MCF 10A (cell line): ENCODE measurements at places on chromosomes 3 and 15.

GRCh38 chr3:173411375-173411973, 13.9 kb downstream of the NLGN1 start:
- H3K4me1 ChIP-seq = no peaks in the 10 kb centered on the region
- no peaks in the 10 kb centered on the region for H3K36me3 ChIP-seq
- H3K4me3 ChIP-seq = no peak overlapping the region
- peaks cover 76% of the 10 kb centered on the region for H3K27me3 ChIP-seq
- peak; percentile 52 for DNase-seq

DNA sequence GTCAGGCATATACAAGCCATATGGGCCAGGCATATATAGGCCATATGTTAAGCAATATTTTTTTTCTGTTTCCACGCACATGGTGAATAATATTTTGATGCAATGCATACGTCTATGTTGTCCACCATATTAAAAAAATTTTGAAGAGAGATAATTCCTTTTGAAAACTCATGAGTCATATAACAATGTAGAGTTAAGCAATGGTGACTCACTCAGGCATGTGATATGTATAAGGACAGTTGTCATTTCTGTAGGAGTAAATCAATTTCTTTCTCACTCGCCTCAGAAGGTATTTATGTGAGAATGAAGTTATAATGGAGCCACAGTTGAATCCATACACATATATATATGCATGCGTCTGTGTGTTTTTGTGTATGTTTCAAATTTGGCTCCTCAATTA, 272.6 kb downstream of the EPHA3 start:
- H3K4me1 ChIP-seq = peaks cover 6% of the 10 kb centered on the region
- no peaks in the 10 kb centered on the region for H3K27me3 ChIP-seq

GRCh38 chr3:12040902-12041301, 36.7 kb downstream of the SYN2 start:
- H3K4me3 ChIP-seq = no peak overlapping the region
- H3K4me1 ChIP-seq = no peaks in the 10 kb centered on the region
- no peak overlapping the region for H3K27ac ChIP-seq
- H3K36me3 ChIP-seq = no peaks in the 10 kb centered on the region
- no peaks in the 10 kb centered on the region for H3K27me3 ChIP-seq
- DNase-seq = no peak

DNA sequence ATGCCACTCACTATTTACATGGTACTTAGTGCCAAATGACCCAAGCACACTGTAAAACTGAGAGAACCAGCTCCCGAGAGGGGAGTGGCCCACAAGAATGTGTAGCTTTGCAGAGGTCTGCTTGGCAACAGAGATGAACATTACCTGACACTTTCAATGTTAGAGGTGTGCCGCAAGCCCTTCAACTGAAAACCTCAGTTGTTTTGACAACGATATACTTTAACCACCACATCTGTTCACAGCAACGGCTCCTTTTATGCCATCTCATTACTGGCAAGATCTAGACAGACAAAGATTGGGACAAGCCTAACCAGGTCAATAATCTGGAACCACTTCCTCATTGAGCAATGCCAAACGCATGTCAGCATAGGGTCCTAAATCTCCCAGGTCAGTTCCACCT, 23.7 kb downstream of the NEK10 start:
- H3K4me3 ChIP-seq = no peak overlapping the region
- H3K4me1 ChIP-seq = peaks cover 4% of the 10 kb centered on the region
- H3K27me3 ChIP-seq = no peaks in the 10 kb centered on the region
- H3K27ac ChIP-seq = no peak overlapping the region

GRCh38 chr15:36024031-36024688, 478.2 kb upstream of the DPH6 start:
- H3K36me3 ChIP-seq = no peaks in the 10 kb centered on the region
- no peaks in the 10 kb centered on the region for H3K27me3 ChIP-seq
- no peak overlapping the region for H3K4me3 ChIP-seq
- DNase-seq = no peak

GRCh38 chr3:126696701-126697267, 7.3 kb upstream of the CHCHD6 start:
- no peak overlapping the region for H3K4me3 ChIP-seq
- H3K27me3 ChIP-seq = peaks cover 51% of the 10 kb centered on the region
- no peaks in the 10 kb centered on the region for H3K36me3 ChIP-seq
- H3K27ac ChIP-seq = no peak overlapping the region

DNA sequence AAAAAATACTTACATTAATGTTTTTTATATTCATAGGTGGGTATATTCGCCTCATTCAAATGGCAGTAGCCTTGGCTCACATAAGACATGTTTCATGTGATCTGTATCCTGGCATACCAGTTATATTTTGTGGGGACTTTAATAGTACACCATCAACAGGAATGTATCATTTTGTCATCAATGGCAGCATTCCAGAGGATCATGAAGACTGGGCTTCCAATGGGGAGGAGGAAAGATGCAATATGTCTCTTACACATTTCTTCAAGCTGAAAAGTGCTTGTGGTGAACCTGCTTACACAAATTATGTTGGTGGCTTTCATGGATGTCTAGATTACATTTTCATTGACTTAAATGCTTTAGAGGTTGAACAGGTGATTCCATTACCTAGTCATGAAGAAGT, 3.5 kb downstream of the PDE12 start:
- no peak overlapping the region for H3K27ac ChIP-seq
- peak overlapping the region; percentile 25 for H3K4me3 ChIP-seq
- no peaks in the 10 kb centered on the region for H3K27me3 ChIP-seq
- H3K36me3 ChIP-seq = peaks cover 54% of the 10 kb centered on the region
- peaks cover 12% of the 10 kb centered on the region for H3K4me1 ChIP-seq
- DNase-seq = peak; percentile 40

DNA sequence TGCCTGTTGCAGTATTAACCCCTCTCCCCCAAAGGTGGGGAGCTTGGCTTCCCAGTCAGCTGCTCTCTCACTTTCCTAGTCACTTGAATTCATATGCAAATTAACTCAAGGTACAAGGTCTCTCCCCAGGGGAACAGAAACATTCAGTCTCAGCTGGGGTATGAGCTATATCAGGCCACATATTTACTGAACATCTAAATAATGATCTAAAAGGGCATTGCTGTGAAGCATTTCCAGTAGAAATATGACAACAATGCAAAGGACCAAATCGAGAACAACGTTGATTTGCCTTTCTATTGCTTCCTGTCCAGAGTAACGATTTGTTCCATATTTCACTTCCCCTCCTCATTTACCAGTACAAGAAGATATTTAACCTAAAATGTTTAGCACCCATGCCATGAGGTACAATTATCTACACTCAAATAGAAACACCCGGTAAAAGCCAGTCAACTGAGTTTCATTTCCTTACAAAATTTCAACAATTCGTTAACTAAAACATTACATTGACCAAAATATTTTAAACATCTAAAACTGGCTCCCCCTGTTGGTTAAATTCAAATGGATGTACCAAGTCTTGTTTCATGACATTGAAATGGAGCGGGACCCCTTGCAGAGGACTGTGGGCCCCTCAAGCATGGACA, 36.5 kb upstream of the KLHL6 start:
- H3K4me1 ChIP-seq = no peaks in the 10 kb centered on the region
- DNase-seq = no peak
- H3K36me3 ChIP-seq = no peaks in the 10 kb centered on the region
- H3K27me3 ChIP-seq = no peaks in the 10 kb centered on the region

- H3K36me3 ChIP-seq = no peaks in the 10 kb centered on the region
- DNase-seq = no peak
- H3K4me3 ChIP-seq = no peak overlapping the region
- H3K27me3 ChIP-seq = no peaks in the 10 kb centered on the region
- H3K27ac ChIP-seq = no peak overlapping the region
- no peaks in the 10 kb centered on the region for H3K4me1 ChIP-seq
Observed at GRCh38 chr3:144033863-144034262, 62.2 kb downstream of the DIPK2A start.

DNA sequence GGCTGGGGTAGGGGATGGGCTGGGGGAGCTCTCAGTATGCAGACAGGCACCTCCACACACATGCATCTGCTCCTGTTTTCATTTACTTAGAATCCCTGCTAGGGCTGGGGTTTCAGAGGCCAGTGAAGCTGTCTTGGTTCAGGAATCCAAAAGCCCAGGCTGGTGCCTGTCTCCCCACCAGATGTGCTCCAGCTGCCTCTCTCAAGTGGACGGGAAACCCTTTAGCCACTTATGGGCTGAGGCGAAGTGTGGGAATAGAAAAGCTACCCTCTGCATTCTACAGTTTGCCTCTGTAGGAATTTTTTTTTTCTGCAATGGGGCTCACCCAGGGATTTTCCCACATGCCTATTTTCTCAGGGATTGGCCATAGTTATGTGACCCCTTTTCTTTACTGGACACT, 72.5 kb downstream of the ATP2B2 start:
- no peak for DNase-seq
- H3K27me3 ChIP-seq = peaks cover 20% of the 10 kb centered on the region
- H3K4me1 ChIP-seq = no peaks in the 10 kb centered on the region
- no peak overlapping the region for H3K27ac ChIP-seq

DNA sequence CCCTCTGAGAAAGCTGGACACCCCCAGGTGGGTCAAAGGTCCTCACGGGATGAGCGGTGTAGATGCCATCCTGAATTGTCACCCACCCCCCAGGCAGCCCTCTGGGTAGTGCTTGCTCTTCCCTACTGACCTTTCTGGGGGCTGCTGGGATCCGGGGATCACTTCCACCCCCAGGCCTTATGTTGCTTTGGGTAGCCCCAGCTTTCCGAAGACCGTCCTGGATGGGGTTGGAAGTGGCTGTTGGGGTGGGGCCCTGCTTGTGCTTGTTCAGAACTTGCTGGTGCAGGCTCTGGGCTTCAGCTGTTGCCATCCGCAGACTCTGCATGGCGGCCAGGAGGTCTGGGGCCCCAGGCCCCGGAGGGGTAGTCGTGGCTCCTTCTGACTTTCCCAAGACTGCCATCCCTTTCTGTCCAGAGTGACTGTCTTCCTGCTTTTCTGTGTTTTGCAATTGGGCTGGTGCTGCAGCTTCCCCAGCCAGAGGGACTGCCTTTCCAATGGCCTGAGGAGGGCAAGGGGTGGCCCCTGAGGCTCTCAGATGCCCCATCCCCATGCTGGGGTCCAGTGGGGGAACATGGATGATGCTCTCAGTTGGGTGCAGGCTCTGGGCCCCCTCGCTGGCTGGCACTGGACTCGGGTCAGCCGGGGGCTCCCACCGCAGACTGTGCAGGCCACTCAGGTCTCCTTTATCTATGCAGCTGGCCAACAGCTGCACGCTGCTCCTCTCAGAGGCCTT, 6.3 kb downstream of the XIRP1 start:
- H3K36me3 ChIP-seq = peaks cover 5% of the 10 kb centered on the region
- H3K4me1 ChIP-seq = peaks cover 11% of the 10 kb centered on the region
- DNase-seq = no peak
- no peak overlapping the region for H3K4me3 ChIP-seq

DNA sequence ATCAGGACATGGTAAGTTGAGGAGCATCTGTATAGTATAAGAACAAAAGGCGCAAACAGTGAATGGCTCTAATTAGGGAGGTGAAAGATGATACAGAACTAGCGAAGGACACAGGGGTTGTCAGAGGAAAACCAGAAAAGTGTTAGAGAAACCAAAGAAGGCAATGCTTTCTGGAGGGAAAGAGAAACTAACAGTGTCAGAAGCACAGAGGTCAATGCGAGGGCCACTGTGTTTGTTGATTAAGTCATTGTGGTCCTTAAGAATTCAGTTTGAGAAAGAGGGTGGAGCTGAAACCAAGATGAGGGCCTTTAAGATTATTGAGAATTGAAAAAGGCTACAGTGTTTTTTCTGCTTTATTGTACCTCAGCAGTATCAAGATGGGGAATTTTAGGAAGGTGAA, 28.8 kb downstream of the ATG7 start:
- H3K4me1 ChIP-seq = peaks cover 8% of the 10 kb centered on the region
- H3K36me3 ChIP-seq = peaks cover 70% of the 10 kb centered on the region
- DNase-seq = no peak
- H3K27ac ChIP-seq = no peak overlapping the region

- no peaks in the 10 kb centered on the region for H3K4me1 ChIP-seq
- H3K27ac ChIP-seq = no peak overlapping the region
- DNase-seq = no peak
- no peaks in the 10 kb centered on the region for H3K36me3 ChIP-seq
Observed at GRCh38 chr15:96790004-96790403, 459.5 kb downstream of the NR2F2 start.

DNA sequence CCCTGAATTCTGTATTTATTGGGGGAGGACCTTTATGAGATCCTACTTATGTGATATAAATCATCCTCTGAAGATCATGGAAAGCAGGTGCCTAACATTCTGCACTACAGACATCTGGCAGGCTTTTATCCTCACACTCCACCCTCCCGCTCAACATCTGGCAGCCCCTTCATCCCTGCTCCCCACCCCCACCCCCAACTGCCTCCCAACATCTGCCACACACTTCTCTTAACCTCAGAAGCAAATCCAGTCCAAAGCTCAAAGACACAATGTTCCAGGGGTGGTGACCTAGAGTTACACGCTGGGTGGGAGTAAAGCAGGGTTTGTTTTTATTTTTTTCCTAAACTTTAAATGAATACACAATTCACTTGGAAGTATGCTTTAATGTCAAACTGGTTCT, 184.5 kb upstream of the ATP11B start:
- H3K27me3 ChIP-seq = no peaks in the 10 kb centered on the region
- no peak overlapping the region for H3K27ac ChIP-seq
- DNase-seq = no peak

DNA sequence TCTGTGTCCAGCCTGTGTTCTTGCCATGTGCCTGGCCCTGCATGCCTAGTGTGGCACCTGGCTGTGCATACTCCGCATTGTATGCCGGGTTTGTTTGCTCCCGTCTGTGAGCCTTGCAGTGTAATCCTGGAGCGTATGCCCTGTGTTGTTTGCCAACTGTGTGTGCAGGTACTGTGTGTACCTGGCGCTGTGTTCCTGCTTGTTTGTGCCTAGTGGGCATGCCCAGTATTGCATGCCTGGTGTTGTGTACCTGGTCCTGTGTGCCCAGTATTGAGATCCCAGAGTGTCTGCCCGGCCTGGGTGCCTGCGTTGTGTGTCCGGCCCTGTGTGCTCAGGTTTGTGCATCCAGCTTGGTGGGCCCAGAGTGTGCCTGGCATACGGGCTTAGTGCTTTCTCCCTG, 54.5 kb upstream of the CHRNA7 start:
- H3K27ac ChIP-seq = no peak overlapping the region
- H3K4me1 ChIP-seq = peaks cover 13% of the 10 kb centered on the region
- H3K4me3 ChIP-seq = no peak overlapping the region
- DNase-seq = no peak

GRCh38 chr15:35243758-35244157, 158.7 kb upstream of the NANOGP8 start:
- no peak for DNase-seq
- peak overlapping the region; percentile 63 for H3K27ac ChIP-seq
- H3K4me1 ChIP-seq = peaks cover 5% of the 10 kb centered on the region
- no peaks in the 10 kb centered on the region for H3K27me3 ChIP-seq

GRCh38 chr15:101132390-101133180, 119.3 kb downstream of the CHSY1 start:
- H3K27me3 ChIP-seq = no peaks in the 10 kb centered on the region
- H3K27ac ChIP-seq = no peak overlapping the region
- H3K36me3 ChIP-seq = no peaks in the 10 kb centered on the region
- H3K4me1 ChIP-seq = peaks cover 20% of the 10 kb centered on the region
- no peak for DNase-seq
- H3K4me3 ChIP-seq = no peak overlapping the region

DNA sequence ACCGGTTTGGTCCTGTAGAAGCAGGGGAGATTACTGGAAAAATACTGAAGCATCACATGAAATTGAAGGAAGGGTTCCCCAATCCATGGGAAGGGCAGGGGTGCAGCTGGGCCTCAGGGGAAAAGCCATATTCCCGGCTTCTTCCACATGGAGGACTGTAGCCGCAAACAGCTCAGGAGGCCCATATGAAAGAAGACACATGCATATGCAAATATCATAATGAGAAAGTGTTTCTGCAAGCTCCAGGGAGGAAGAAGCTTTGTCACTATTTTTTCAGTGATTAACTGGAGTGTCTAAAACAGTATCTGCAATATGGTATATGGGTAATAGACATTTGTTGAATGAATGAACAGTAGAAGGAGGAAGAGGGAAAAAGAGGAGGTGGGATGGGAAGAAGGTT, 19.1 kb downstream of the DPH3 start:
- DNase-seq = no peak
- no peaks in the 10 kb centered on the region for H3K27me3 ChIP-seq
- peaks cover 6% of the 10 kb centered on the region for H3K36me3 ChIP-seq
- no peak overlapping the region for H3K27ac ChIP-seq
- H3K4me3 ChIP-seq = no peak overlapping the region
